ENCODE measurements at places on chromosomes 11 and 22.

DNA sequence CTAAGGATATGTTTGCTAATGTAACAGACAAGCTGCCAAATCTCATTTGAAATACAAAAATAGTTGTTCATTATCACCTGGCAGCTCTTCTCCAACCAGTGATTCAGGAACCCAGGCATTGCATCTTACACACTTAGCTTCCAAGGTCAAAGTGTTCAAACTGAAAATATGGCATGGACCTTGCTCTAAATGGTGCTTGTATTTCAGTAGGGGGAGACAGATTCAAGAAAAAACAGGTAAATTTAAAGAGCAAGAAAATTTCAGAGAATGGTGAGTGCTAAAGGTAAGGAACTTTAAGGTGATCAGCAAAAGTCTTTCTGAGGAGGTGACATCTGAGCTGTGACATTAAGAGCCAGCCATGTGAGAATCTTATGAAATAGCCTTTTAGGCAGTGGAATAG, 82.8 kb upstream of the E2F8 start:
- no peak for DNase-seq

- no peak for DNase-seq
Observed at GRCh38 chr11:1353383-1354124, 36.2 kb upstream of the BRSK2 start.

- no peak for DNase-seq
Observed at GRCh38 chr11:46281371-46281831, 3.9 kb downstream of the CREB3L1 start.

DNA sequence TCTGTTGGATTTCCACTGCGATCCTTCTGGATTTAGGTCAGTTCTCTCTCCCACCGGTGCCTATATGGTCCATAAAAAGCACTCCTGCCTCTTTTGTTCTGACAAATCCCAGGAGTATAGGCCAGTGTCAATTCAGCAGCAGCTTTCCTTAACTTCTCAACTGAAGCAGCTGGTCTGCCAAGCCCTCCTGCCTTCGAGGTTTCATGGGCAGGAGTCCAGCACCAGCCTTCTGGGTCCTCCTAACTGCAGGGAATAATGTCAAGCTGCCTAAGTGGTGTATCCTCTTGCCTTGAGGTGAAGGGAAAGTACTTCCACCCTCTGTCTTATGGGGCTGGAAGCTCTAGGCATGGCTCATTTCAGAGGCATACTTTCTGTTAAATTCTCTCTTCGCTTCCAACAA, 149.4 kb upstream of the NCAM1 start:
- no peak for DNase-seq

DNA sequence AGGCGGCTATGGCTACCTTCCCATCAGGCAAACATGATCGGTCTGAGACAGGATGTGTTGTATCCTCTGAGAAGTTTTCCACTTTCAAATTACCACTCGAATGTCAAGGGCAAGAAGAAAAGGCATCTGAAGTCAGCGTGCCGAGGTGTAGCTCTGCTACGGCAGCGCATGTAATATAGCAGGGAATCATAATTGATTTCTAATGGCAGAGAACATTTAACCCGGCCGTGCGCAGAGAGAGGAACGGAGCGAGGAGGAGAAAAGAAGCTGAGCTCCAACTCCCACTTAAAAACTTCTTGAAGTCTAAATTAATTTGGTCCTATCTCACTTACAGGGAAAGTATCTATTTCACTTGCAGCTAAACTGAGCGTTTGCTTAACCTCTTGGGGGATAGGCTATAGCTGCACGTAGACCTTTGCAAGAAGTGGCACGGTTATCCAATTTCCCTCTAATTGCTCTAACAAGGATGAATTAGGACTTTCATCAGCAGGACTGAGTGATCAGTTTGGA, 137.3 kb upstream of the KIRREL3 start:
- no peak for DNase-seq

DNA sequence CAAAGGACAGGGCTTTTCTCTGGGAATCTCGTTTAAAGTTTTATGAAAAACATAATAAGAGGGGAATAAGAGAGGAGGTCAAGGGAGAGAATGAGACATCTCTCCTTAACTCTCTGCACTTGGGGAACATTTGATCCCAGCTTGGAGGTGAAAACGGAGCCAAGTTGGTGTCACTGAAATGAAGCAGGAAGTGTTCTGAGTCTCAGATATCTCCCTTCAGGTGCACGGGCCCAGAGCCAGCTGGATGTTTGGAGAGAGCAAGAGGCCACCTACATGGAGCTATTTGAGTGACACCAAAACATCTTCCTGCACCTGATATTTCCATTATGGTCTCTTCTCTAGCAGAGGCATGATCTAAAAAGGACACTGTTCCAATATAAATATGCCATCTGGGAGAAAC, 85.7 kb downstream of the BLID start:
- no peak for DNase-seq

DNA sequence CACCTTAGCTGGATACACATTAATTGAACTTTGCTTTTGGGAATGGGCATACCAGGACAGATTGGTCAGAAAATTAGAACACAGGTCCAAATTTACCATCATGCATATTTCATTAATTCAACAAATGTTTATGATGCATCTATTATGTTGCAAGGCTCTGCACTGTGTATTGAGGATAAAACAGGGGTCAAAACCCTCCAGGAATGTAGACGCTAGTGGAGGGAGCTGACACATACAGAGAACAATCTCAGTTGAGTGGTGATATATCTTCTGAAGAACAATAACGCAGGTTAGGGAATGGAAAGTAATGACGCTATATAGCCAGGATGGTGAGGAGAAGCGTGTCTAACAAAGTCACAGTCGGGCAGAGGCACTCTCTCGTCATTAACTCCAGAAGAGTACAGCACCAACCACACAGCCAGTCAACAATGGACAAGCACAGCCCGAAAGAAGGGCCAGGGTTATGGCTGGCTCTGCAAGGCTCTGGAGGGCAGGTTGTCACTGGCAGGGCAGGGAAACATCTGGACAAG, 3.8 kb downstream of the FLI1 start:
- DNase-seq: no peak

Measured in GM12891 (cell line).